RWPE1 (cell line): ENCODE measurements at places on chromosomes 13 and 19.

DNA sequence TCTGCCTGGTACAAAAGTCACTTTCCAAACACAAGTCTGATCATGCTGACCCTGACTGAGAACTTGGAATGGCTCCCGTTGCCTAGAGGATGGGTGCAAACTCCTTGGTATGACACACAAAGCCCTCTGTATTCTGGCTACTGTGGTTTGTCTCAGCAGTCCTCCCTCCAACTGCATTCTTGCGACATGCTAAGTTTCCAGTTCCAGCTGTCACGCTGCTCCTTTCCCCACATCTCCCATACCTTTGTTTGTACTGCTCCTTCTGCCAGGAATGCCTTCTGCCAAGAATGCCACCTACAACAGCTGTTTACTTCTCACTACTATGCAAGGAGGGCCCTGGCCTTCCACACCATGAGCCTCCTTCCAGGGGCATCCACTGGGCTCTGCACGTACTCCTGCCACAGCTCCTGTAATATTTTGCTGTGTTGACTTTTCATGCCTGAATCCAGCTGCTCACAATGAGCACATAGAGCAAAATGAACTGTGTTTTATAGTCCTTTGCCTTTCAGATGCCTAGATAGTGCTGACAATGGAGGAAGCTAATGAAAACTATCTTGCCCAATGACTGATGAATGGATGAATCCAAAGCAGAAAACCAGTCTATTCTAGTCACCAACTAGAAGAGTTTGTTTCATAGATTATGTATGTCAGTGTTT, 543.7 kb downstream of the EFNB2 start:
- DNase-seq = peak; percentile 90

- no peak for DNase-seq
These were observed 6.8 kb upstream of the ERF start for GRCh38 chr19:42261763-42262162.

DNA sequence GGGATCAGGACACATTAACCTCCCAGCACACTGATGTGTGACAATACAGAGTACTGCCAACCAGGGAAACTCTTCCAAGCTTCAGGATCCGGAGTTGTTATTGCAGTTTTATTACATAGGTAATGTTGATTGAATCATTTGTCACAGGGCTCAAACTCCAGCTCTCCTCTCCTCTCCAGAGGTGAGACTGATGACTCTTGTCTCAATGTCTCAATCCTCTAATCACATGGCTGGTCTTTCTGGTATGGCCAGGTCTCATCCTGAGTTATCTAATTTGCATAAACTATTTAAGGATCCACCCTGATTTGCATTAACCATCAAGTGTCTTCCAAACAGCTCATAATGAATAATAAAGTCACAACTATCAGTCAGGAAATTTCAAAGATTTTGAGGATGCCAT, 522.6 kb upstream of the PCDH9 start:
- DNase-seq = no peak

DNA sequence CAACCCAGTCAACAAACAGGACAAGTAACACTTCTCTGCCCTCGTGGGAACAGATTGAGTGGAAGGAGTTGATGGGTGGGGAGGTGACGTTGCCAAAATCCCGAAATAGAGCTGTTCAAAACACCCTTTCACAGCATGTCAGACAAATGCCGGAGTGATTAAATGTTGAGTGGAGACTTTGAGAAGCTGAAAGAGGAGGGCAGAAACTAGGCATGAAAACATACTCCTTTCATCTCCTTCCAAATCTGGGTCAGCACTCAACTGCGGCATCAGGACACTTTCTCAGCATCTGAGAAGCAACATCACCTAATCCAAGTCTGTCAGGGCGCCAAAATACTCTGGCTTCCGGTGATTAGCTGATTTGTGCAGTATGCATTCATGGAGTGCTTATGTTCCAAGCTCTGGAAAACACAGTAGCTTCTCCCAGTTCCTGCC, 51.5 kb upstream of the MRI1 start:
- DNase-seq = no peak

DNA sequence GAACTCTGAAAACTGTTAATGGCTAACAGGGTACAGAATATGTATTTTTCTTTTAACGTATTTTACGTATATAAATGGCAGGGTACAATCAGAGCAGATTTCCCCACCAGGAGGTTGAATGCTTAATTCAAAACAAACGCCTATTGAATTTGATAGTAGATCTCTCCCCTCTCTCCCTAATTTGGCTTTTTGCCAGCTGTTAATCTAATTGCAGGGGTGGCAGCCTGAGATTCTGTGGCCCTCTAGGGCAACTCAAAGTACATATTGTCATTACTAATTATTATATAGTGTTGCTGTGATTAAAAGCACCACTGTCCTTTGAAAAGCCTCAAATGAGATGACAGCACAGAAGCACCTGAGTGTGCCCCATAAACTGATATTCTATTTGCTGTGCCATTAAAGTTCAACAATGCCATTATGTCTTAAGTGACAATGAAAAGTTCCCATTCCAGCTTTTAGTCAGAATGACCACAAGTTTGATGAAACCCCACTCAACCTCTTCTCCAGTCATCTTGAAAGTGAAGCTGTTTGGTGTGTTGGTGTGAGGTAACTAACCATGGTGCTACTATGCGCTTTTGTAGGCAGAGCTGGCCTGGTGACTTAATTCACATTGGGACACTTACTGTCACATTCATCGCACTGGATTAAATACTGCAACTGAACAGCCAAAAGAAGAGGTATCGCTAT, 351.4 kb downstream of the KCNRG start:
- no peak for DNase-seq

DNA sequence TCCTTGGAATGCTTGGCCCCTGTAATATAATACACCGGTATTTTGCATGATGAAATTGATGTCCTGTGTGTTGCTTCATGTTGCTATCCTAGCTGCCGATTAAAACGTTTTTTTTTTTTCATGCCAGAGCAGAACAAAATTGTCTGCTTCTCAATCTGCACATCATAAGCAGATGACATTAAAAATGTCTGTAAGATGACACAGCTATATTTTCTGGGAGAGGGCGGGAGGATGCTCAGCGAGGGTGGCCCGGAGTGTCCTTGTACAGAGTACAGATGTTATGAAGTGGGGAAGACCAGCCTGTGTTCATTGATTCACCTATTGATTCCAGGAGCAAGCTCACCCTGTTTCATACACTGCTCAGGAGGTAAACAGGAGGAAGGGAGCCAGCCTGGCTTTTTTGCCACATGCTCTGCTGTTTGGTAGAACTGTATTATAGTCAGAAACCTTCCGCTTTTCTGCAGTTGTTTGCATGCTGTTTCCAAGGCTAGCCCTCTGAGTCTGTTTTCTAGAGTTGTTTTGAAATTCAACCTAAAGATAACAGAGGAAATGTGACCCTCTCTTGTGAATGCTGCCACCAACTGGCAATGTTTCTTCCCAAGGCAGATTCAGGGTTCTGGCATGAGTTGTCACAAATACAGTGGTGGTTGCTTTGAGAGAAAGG, 4.7 kb upstream of the IRS2 start:
- DNase-seq = no peak

DNA sequence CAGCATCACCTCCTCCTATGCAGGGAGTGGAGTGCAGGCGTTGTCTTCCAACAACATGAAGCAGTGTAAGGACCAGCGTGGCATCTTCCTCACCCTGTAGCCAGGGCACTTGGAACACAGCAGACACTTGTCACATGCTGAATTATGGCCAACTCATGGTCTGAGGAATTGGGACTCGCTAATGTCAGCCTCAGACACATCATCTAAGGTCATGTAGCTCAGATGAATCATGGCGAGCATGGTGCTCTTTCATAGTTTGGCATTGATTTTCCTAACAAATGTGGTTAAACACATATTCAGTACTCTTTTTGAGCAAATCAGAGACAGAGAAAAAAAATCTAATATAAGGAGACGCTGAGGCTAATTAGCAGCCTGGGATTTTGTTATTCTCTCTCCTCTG, 99.6 kb upstream of the SGCG start:
- DNase-seq = no peak

DNA sequence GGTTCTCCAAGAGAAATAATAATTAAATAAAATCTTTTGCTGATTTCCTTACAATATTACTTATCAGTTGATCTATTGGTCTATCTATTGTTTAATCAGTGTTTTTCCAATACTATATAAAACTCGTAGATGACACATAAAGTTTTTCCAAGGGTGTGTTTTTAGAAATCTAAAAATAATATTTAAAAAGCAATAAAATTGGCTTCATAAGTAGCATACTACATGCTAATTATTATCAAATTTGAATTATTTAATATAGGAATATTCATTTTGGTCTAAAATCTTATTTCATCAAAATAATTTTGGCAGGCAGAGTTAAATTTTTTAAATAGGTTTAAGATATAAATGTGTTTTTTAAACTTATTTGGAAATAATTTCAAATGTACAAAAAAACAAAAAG, 49.4 kb upstream of the MIR17HG start:
- DNase-seq = no peak

GRCh38 chr13:35699825-35700510, 223.5 kb upstream of the MAB21L1 start:
- DNase-seq = no peak

DNA sequence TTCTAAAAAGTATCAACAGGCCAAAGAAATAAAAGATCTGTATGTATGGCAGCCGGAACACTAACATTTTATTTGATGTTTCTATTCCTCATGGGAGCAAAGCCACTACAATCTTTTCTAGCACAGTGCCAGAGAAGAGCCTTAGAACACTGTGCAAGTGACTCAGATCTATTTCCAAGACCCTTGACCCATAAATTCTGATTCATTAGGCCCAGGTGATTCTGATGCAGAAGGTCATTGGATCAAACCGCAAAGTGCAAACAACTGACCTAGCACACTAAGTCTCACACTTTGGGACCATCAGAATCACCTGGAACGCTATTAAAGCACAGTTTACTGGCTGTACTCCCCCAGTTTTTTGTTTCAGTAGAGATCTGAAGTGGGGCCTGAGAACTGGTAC, 87.6 kb downstream of the MYCBP2 start:
- no peak for DNase-seq

DNA sequence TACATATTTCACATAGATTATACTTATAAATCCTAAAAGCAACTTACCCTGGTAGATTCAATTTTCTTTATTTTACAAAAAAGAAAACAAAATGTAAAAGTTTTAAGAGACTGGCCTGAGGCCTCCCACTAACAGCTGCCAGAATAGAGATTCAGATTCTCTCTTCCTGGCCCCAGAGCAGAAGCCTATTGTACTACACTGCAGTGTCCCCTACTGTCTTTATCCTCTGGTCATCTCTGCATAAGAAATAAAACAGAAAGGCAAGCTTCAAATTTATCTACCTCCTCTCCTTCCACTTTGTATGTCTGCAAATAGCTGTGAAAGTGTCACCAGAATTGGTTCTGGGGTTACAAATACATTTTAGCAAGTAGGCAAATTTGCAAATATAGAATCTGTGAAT, 1004.1 kb upstream of the PCDH9 start:
- DNase-seq = peak; percentile 7

DNA sequence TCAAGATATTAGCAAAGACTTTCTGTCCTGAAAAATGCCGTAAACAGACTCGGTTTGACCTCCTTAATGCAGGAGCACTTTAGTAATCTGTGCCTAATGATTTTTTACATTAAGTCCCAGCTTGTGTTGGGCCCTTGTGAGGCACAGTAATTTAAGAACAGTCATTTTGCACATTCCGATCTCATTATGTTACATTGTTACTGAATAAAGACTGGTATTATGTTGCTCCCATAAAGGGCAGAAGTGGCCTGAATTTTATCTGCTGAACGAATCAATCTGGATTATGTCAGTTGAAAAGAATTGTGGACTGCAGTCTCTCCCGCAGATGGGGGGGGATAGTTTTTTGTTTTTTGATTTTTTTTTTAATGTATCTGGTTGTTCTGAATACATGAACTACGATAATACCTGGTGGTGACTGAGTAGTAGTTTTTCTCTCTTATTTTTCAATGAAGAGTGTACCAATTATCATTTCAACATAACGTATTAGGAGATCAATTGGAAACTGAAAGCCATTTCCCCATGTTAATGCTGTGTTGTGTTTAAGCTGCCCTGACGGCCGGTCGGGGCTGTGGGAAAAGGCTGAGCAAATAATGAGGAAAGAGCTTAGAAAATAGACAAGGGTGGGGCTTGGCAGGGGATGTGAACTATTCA, 290.2 kb downstream of the ZNF536 start:
- DNase-seq = no peak

GRCh38 chr19:30621326-30621920, 249.2 kb downstream of the ZNF536 start:
- no peak for DNase-seq

DNA sequence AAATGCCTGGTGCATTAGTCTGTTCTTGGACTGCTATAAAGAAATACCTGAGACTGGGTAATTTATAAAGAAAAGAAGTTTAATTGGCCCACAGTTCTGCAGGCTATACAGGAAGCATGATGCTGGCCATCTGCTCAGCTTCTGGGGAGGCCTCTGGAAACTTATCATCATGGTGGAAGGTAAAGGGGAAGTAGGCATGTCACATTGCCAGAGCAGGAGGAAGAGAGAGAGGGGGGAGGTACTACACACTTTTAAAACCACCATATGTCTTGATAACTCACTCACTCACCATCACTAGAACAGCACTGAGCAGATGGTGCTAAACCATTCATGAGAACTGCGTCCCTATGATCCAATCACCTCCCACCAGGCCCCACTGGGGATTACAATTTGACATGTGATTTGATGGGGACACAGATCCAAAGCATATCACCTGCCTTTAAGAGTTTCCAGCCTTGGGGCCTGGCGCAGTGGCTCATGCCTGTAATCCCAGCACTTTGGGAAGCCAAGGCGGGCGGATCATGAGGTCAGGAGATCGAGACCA, 219.0 kb downstream of the KATNAL1 start:
- no peak for DNase-seq

DNA sequence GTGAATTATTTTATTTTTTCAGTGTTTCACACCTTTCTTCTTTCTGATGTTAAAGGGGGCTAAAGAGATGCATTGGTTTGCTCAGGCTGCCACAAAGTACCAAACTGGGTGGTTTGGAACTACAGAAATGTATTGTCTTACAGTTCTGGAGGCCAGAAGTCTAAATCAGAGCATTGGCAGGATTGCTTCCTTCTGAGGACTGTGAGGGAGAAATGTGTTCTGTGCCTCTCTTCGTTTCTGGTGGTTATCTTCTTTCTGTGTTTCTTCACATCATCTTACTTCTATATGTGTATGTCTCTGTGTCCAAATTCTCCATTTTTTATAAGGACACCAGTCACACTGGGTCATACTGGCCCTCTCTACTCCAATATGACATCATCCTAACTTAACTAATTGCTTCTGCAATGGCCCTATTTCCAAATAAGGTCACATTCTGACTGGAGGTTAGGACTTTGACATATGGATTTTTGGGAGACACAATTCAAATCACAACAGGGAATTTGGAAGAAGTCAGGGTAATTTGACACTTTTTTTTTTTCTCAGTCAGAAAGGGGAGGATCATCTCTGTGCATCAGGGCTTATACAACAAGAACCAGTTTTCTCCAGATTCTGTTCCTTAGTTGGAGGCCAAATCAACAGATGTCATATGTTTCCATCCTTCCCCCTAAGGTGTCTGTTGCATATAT, 188.2 kb downstream of the KCNRG start:
- DNase-seq = no peak

GRCh38 chr19:18726846-18727245, 43.4 kb downstream of the CRTC1 start:
- no peak for DNase-seq
